Hepatic stellate cell (primary cell): ENCODE measurements at places on chromosomes 2 and 18.
A peak's percentile ranks its signal among the peaks of the same experiment; 100 is the strongest.

DNA sequence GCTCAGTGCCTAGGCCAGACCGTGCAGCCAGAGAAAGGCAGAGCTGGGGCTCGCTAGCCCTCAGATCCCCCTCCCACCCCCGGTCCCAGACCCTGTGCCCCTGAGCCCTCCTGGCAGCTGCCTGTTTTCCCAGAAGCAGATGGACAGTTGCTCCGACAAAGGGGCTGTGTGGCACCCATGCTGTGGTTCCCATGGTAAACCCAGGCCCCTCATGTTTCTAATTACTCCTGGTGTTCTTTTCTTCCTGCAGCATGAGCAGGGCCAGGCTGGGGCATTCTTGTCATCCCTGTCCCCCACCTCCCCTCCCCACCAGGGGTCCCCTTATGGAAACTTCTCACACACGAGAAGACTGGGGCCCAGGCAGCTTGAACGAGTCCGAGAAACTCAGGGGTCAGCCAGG is 269.6 kb downstream of the HAUS1 start:
- DNase-seq: no peak

DNA sequence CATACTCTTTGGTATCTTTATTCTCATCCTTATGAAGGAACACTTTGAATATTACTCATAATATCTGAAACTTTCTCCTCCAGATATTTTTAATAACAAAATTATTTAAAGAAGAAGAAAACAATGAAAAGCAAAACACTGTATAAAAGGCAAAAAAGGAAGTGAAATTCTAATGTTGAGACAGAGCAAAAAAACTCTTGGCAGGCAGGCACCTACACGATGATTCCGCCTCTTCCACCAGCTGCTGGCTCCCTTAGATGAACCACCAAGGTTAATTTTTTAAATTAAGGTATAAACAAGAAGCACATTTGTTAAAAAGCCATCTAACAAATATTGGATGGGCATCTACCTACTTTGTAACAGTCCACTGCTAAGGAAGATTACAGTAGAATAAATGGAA is 434.7 kb downstream of the EPHA4 start:
- no peak for DNase-seq

DNA sequence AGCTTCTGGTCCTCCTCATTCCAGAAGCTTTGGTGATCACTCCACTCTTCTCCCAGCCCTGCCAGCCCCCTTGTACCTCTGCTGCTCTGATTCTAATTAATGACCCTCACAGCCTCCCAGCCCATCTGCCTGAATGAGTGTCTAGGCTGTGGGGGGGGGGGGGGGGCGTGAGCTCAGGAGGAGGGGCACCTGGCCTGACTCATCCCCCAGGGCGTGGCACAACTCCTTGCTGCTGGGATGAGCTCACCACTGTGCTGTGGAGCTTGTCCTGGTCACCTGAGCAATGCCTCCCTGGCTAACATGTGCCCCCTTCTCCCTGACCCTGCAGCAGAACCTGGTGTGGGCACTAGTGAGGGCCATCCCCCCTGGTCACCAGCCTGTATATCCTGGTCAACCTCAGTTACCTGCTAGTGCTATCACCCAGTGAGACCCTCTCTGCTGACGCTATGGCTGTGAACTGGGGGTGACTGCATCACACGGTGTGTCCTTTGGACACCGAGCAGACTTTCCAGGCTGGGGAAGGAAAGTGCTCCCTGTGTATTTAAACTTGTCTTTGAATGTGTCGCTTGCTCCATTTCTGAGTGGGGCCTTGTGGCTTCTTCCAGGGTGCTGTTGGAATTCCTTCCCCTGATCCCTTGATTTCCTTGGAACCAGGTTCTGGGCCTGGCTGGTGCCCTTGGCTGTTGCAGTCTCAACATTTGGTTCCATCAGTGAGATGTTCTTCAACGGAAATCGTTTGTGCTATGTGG is 41.5 kb upstream of the PUM2 start:
- no peak for DNase-seq

- DNase-seq: peak; percentile 68
These were observed at the start of gene SOCS6 for GRCh38 chr18:70288851-70289328. SOCS6 (plus strand) TSS chr18:70289045; CDS start chr18:70324669, 35,624 bp downstream.

- DNase-seq: peak; percentile 40
These were observed 5.1 kb downstream of the HNMT start for GRCh38 chr2:137969418-137969765.

DNA sequence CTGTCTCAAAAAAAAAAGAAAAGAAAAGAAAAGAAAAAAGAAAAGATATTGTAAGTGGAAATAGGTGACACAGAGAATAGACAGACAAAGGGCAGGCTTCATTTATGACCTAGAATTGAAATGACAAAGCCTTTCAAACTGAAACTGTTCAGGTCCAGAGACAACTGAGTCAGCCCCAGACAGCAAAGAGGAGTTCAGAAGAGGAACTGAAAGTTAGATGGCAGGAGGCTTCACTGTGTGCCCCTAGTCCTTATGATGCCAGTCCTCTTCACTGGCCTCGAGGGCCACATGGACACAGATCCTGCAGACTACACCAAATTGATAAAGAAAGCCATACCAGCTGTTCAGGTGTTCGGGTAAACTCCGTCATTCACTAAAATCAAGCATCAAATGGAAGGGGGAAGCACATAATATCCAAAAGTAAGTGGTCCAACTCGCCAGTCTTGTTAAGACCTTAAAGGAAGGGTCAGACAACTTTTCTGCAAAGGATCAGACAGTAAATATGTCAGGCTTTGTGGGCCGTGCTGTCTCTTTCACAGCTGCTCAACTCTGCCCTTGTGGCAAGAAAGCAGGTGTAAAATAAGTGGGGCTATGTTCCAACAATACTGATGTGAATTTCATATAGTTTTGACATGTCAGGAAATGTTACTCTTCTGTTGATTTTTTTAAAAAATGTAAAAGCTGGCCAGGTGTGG is 231.9 kb upstream of the MGAT5 start:
- no peak for DNase-seq

DNA sequence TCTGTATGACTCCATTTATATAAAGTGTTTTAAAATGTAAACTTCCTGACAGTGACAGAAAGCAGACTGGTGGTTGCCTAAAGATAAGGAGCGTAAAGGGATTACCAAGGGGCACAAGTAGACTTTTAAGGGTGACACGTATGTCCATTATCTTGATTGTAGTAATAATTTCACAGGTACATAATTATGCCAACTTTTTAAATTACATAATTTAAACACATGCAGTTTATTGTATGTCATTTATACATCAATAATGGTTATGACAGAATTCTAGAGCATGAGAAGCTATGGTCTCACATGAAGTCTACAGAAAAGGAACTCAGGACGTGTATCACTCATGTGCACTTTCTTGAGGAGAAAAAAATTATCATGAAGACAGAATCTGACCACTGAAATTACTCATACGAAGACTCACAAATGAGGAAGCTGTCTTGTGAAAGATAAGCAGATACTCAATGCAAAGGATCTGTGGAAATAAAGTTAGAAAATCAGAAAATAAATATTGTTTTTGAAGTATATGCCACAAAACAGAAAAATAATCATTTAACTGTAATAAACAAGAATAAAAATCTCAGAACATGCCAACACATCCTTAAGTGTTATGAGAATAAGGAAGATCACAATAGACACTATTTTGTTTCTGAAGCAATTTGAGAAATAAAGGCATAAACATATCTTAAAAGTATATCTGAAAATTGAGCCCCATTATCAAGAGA is 84.4 kb downstream of the TMEM131 start:
- DNase-seq: no peak

- no peak for DNase-seq
These were observed 171.2 kb upstream of the MYO3B start for GRCh38 chr2:170006587-170007325.
